ENCODE measurements at places on chromosomes 2 and 18.

- no peak for DNase-seq
Measured at GRCh38 chr2:39468579-39469451, 31.7 kb upstream of the MAP4K3 start.

- no peak for DNase-seq
Measured at GRCh38 chr18:63373161-63373560, 6.2 kb upstream of the KDSR start.

- no peak for DNase-seq
Measured at GRCh38 chr2:24874035-24874434, 46.0 kb downstream of the ADCY3 start.

GRCh38 chr2:220969348-220969747 lies 602.8 kb downstream of the EPHA4 start:
- no peak for DNase-seq

DNA sequence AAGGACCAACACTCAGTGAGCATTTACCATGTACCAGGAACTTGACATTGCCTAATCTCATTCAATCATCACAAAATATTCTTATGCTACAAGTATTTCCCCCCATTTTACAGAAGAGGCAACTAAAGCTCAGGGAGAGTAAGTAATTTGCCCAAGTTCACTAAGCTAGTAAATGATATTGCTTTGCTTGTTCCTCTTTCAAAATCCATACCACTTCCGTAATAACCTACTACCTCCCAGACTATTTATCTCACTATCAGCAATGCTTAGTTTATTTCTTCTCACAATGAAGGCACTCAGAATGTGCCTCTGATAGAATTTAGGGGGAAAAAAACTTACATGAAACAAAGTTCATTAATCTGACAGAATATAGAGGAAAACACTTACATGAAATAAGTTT lies 1070.9 kb upstream of the FANCL start:
- DNase-seq: no peak

DNA sequence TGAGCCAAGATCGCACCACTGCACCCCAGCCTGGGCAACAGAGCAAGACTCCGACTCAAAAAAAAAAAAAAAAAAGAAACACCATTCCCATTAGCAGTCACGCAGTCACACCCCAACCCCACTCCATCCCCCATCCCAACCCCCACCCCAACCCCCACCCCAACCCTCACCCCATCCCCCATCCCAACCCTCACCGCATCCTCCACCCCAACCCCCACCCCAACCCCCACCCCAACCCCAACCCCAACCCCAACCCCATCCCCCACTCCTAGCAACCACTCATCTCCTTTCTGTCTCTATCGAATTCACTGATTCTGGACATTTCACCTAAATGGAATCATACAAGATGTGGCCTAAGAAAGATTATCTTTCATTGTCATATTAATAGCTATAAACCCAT lies 25.9 kb upstream of the ATP9B start:
- DNase-seq: no peak

- DNase-seq: no peak
Measured at GRCh38 chr2:132589111-132589830, 80.7 kb downstream of the LYPD1 start.

GRCh38 chr2:78251708-78252107 lies 729.5 kb upstream of the LRRTM4 start:
- DNase-seq: no peak

- no peak for DNase-seq
Measured at GRCh38 chr2:234566622-234567021, 69.7 kb upstream of the ARL4C start.

DNA sequence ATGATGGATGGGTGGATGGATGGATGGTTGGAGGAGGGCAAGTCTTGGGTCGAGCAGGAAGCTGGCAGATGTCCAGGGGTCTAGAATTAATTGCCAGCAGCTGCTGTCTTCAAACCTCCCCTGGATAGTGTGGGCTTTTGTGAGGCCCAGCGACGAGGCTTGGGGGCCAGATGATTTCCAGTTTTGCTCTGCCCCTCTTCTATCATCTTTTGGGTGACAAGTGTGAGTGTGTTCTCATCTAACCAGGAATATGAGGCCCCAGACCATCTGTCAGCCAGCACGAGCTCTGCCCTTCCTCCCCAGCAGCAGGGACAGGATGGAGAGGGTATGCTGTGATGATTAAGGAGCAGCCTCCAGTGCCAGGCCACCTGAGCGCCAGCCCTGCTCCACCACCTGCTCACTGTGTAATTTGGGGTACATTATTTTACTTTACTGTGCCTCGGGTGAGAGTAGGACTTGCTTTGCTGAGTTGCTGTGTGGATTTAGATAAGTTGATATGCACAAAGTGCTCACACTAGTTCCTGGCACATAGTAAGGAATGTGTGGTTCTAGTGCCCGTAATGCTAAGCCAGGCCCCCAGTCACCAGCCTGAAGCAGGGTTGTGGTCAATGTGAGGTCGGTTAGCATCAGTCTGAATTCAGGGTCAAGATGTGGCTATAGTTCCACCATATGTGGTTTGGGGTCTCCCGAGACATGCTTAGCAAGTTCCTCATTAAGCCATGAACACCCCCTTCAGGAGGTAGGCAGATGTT lies 251.1 kb downstream of the CYP26B1 start:
- DNase-seq: no peak

- DNase-seq: no peak
Measured at GRCh38 chr2:168920504-168921157, 19.5 kb downstream of the G6PC2 start.

- DNase-seq: no peak
Measured at GRCh38 chr2:230627806-230628724, 84.6 kb upstream of the CAB39 start.

DNA sequence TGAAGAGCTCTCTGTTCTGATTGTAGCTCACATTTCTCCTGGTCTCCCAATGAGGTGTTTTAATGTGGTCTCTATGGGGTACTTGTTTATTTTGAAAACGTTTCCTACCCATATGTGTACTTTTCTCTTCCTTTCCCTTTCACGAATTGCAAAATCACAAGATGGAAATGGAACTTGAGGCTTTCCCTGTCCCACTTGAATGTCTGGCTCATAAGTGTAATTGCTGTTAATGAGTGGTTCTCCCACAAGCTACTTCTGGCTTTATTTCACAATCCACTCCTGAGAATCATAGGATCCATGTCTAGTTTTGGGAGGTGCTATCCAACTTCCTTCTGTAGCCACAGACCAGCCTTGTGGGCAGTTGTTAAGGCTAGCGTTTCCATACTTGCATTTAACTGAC lies 81.1 kb upstream of the CAVIN2 start:
- no peak for DNase-seq

DNA sequence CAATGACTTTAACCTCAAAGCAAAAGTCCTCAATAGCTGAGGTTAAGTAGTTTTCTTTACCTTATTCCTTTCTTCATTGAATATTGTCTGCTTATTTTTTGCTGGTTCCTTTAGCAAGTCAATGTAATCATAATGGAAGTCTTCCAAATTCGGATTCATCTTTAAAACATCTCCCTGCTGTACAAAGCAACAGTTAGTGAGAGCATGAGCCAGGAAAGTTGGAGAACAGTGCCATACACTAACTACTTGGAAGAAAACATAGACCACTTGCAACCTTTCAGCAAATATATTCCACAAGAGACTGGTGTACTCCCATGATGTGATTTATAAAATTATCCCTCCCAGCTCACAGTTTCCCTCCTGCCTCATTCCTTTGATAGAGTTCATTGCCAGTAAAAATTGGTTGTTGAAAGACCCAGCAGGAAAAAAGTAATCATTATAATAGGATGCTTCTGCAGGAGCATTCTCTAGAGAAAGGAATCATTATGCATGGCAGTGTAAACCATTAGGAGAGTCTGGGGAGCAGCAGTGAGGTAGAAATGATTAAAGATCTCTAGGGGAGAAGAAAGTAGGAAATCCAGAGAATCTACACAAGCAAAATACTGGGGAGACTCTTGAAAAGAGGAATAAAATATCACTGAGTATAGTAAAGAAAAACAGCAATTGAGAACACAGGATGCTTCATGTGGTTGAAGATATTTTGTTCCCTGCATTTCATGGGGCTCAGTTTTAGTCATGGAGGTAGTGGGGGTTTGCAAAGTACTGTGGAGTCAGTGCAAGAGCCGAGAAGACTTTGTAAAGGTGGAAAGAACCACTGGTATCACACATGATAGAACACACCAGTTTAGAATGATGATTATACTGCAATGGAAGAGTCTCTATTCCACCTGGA lies 38.6 kb upstream of the TTN start:
- no peak for DNase-seq

DNA sequence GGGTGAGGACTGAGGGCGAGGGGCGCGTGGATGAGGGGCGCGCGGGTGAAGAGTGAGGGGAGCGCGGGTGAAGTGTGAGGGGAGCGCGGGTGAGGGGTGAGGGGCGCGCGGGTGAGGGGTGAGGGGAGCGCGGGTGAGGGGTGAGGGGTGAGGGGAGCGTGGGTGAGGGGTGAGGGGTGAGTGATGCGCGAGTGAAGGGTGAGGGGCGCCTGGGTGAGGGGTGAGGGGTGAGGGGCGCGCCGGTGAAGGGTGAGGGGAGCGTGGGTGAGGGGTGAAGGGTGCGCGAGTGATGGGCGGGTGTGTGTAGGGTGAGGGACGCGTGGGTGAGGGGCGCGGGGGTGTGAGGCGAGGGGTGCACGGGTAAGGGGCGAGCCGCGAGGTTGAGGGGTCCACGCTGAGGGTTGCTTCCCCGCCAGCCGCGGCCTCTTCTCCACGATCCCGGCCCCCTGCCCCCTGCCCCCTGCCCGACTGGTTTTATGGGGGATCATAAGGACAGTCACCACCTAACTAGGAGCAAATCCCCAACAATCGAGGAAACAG lies 1.1 kb upstream of the SLC66A2 start:
- DNase-seq: no peak

DNA sequence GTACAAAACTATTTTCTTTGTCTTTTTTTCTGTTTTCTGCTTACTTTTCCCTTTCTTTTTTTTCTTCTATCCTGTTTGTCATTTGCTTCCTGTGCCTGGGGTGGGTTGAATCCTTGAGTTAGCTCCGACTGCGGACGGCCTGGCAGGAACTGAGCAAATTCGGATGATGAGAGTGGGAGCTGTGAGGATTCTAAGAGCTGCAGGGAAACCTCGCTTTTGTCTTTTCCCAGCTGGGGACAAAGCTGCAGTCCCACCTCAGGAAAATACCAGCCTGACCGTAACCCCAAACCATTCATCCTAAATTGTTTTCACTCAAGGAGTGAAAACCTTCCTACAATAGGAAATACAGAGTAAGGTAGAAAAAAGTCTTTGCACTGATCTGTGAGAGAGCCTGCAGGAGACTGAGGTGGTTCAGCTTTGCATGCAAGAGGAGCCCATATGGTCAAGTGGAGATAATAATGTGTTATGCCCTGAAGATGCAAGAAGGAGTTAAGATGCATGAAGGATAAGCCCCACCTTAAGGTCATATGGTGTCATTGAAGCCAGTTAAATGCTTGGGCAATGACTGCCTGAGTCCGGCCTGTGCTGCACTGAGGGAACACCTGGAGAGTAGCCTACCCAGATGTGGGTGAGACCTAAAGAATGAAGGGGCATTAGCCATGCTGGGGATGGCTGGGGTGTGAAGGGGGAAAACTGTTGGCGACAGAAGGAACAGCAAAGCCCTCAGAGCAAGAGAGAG lies 31.7 kb upstream of the ARL4C start:
- no peak for DNase-seq

- no peak for DNase-seq
Measured at GRCh38 chr2:212858496-212858895, 292.9 kb downstream of the IKZF2 start.

DNA sequence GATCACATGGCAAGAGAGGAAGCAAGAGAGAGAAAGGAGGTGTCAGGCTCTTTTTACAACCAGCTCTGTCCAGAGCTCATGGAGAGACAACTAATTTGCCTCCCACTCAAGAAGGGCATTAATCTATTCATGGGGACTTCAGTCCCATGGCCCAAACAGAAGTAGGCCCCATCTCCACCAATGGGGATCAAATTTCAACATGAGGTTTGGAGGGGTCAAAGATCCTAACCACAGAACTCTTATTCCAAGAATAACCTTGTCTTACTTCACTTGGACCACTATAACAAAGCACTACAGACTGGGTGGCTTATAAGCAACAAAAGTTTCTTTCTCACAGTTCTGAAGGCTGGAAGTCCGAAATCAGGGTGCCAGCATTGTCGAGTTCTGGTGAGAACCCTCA lies 31.8 kb downstream of the GRB14 start:
- DNase-seq: no peak

DNA sequence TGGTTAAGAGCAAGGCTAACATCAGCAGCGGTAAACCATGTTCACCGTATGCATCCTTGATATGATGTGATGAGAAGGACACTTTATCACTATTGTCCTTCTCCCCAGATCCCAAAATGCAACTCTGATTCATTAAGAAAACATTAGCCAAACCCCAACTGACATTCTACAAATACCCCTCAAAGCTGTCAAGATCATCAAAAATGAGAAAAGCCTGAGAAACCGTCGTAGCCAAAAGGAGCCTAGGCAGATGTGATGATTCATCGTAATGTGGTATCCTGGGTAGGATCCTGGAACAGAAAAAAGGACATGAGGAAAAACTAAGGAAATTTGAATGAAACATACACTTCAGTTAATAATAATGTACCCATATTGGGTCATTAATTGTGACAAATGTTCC lies 67.3 kb upstream of the ST6GAL2 start:
- no peak for DNase-seq

DNA sequence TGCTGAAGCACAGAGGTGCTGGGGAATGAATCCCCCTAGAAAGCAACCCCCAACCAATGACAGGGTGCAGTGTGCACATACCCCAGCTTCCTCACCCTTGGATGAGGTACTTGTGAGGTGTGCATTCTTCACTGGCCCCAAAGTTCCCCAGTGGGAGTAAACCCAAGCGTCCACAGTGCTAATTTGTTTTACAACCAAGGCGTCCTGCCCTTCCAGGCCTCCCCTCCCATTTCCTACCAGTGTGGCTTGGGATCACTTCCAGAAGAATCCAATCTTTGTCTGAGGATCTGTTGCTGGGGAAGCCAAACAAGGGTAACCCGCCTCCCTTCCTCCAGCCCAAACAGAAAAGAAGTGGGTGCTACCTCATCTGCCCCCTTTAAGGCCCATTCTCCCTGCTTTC lies 40.3 kb upstream of the TEX51 start:
- DNase-seq: no peak

GRCh38 chr18:77079954-77080682 lies 52.5 kb downstream of the MBP start:
- DNase-seq: no peak

DNA sequence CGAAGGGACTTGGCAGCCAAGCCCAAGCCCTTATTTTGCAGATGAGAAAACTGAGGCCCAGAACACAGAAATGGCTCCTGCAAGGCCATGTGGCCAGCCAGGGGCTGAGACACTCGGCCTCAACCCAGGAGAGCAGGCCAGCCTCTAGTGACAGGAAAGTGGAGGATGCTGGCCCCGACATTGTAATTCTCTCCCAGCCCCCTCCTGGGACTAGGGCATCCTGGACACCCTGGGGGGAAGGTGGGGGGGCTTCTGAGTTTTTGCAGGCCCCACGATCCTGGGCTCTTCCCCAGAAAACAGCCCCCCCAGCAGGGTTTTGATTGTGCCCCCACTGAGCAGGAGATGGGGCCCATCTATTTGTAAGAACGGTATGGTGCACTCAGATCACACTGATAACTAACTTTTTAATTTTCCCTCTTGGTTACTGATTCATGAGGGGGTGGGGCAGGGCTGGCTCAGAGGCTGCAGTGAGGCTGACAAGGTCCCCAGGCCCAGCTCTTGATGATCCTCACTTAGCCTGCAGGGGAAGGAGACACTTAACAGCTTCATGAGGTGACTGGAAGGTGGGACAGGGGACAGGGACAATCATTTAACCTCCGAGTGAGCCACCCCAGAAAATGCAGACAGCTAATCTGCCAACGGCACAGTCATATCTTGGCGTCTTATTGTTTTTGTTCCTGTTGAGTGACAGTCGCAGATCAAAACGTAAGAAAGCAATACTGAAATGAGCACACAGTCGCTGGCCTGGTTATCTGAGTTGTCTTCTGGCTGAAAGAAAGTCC lies 18.9 kb downstream of the SMAD7 start:
- DNase-seq: no peak

- DNase-seq: no peak
Measured at GRCh38 chr2:128602699-128603101, 284.0 kb upstream of the HS6ST1 start.
